ENCODE measurements at places on chromosomes 13 and 19.

GRCh38 chr13:76971215-76971614 is 20.7 kb upstream of the CLN5 start:
- DNase-seq: no peak

DNA sequence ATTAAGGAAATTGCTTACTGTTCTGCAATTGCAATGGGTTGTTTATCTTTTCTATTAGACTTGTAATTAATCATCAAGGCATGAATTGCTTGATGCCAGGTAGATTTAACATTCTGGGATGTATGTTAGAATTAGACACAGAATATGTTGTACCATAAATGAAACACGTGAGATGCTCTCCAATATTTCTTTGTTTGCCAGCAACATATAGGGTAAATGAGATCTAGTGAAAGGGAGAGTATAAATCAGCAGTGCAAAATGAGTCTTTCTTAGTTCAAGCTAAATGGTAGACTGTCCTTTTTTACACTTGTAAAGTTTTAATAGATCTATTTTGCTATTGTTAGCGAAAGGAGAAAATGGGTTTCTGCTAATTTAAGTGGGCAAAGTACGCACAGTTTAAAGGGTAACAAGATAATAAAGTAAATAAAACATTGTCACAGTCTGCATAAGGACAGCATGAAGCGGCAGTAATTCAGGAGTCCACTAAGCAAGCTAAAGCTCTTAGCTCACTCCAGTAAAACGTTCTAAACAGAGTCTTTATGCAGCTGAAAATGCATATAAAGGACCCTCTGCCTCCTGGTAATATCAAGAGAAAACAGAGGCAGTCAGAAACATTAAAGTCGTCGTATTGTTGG is 1137.1 kb downstream of the OLFM4 start:
- DNase-seq: no peak

DNA sequence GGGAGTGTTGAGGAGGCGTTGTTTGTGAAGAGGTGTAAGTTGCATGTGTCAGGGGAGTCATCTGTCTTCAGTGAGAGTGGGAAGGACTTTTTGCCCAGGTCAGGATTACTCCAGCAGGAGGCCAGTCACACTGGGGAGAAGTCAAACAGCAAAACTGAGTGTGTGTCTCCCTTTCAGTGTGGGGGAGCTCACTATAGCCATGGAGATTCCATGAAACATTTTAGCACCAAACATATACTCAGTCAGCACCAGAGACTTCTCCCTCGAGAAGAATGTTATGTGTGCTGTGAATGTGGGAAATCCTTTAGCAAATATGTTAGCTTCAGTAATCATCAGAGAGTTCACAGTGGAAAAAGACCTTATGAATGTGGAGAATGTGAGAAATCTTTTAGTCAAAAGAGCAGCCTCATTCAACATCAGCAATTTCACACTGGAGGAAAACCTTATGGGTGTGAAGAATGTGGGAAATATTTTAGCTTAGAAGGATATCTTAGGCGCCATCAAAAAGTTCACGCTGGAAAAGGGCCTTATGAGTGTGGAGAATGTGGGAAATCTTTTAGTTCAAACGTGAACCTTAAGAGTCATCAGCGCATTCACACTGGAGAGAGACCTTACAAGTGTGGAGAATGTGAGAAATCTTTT is 8.4 kb upstream of the ZNF587 start:
- no peak for DNase-seq

DNA sequence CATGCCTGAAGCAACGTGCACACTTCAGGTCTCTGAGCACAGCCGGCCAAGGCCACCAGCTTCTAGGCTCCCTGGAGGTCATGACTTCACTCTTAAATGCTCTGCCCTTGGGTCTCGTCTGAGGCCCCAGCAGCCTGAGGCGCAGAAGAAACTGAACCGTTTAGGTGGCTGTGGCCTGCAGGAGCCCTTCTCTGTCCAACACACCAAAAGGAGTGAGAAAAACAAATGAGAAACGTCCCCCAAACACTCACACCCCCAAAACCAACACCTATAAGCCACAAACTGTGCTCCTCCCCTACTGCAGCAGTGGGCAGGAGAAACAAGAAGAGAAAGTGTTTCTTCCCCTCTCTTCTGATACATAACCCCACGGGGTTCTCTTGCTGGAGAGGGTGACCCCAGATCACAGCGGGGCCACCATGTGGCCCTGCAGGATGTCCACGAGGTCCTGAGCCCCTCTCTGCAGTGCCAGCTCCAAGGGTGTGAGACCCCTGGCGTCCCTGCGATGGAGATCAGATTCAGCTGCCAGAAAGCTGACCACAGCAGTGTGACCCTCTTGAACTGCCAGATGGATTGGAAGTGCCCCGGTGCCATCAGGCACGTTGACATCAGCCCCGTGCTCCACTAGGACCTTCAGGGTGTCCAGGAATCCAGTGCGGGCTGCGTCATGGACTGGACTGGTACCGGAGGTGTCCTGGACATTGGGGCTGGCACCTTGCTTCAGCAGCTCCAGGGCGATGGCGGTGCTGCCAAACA is 1.0 kb upstream of the KRI1 start:
- no peak for DNase-seq

- no peak for DNase-seq
Measured at GRCh38 chr19:18208098-18208951, 4.5 kb upstream of the RAB3A start.

GRCh38 chr13:33080972-33081590 is 64.9 kb downstream of the KL start:
- DNase-seq: no peak

Data from HuH-7 (cell line).